8988T (cell line): ENCODE measurements at places on chromosomes 11 and 22.

DNA sequence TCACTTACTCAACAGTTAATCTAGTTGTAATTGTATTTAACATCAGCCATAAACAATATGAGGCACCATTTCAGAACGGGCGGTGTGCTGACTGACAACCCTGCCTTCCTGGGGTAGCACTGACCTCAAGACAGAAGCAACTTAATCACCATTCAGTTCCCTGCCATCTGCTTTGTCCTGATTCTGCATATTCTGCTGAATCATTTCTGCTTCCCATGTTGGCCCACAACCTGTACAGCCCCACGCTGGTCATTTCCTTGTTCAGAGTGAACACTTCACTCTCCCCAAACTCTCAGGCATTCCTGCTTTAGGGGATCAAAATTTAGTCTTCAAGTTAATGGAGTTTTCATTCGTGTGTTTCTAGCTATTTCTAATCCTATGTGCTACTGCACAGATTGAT, 132.3 kb upstream of the ZBED5 start:
- DNase-seq: no peak

GRCh38 chr11:62909107-62909894, 11.9 kb downstream of the CHRM1 start:
- DNase-seq: peak; percentile 96

DNA sequence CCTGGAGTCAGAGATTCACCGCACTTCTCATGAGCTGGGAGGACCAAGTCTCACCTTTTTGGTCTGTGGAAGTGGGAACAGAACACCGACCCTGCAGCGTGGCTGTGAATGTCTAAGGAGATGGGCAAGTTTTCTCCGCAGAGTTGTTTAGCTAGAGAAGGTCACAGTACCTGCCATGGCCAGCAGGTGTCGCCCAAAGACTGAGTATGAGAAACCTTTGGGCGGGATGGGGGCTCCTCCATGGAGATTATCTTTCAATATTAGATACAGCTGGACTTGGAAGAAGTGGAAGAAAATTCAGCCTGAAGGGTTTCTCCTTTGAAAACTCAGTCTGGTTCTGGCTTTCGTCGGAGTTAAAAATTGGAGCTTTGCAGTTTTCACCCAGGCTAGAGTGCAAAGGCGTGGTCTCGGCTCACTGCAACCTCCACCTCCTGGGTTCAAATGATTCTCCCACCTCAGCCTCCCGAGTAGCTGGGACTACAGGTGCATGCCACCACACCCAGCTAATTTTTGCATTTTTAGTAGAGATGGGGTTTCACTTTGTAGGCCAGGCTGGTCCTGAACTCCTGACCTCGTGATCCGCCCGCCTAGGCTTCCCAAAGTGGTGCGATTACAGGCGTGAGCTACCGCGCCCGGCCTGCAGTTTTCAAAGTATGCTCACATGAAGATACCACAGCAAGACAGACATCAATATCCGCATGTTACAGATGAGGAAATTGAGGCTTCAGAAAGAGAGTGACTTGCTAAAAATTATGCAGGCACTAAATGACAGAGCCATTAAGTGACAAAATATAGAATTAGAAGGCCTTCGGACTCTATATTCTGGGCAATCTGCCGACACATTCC, 10.7 kb upstream of the DSCAML1 start:
- no peak for DNase-seq

DNA sequence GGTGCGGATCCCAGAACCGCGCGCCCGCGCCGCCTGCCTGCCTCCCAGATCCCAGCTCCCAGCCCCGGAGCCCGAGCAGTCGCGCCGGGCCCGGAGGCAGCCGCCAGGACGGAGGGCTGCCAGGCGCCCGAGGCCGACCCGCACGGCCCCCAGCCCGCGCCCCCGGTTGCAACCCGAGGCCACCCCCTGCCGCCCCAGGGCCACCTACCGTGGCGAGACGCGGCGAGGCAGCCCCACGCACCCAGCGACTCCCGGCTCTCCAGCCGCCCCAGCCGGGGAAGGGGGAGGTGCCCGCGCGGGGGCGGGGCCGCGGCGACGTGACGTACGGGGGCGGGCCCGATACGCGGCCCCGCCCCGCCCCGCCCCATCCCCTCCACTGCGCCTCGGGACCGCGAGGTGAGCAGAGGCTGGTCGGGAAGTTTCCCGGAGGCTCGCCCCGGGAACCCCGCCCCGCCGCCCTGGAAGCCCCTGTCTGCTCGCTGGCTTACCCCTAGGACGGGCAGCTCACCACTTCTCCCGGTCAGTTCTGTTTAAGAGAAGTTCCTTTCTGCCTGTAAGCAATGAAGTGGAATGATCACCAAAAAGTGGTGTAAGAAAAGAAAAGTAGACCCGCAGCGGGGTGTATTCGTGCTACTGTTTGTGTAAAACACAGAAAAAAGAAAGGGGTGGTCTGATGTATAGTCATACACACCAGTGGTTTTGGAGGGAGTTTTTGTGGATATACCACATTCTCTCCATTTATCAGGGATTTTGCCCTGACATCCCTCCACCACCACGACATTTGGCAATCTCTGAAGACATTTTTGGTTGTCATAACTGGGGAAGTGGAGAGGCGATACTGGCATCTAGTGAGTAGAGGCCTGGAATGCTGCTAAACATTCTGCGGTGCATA, at the start of gene TPST2:
TSS of gene TPST2 (minus strand) at position 288 of the 892 bp plus-strand sequence. CDS start 48,502 bp downstream, outside the sequence.
- DNase-seq: peak; percentile 72

GRCh38 chr11:119362741-119363080, 16.2 kb upstream of the MFRP start:
- no peak for DNase-seq

- no peak for DNase-seq
Observed at GRCh38 chr11:64809781-64810241, 540 bp downstream of the MEN1 start.

- DNase-seq: no peak
Observed at GRCh38 chr11:83070044-83070701, 1.5 kb downstream of the RAB30 start.

DNA sequence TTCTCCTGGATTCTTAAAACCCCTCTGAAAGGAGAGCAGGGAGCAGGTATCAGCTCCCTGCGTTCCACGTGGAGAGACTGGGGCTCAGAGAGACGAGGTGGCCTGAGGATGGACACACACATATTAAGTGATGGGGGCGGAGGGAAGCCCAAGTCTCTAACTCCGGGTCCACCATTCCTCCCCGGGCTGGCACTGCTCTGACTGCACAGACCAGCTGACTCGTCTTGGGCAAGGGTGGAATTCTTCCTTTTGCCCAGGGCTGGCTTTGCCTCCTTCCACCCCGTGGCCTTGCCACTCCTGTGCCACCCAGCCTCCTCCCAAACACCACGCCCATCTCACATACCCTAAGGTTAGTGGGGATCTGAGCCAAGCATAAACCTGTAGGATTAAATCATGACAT, 65.0 kb downstream of the BUD13 start:
- DNase-seq: no peak
